Activated T-cell treated with anti-CD3 and anti-CD28 coated beads, Interleukin-2, amount 50 U/mL, for 72 hours (primary cell): ENCODE measurements at places on chromosomes 7 and 10.

DNA sequence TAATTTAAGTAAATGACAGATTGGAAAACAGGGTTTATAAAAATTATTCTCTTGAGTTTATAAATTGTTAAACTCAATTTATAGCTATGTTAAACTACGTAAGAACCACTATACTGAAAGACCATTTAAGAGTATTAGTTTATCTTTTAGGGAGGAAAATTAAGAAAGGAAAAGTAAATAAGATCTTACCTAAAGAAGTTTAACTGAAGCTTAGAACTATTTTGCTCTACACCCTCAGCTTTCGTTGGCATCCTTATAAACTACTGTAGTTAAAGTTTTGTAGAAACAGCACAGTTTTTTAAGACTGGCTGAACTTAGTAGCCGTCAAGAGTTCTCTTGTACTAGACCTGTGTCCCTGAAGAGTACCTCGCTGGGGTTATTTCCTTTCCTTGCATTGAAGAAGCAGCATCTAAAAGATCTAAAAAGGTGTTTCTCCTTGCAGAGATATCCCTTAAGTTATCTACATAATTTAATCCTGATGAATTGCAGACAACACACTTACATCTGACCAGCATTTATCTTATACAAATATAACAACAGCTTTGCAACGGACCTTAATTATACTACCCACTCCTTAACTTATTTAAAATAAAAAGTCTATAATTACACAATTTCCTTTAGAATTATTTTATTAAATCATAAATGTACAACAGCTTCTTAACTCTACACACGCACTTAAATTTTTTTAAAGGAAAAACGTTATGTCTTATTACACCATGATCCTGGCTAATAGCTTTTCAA, 9.1 kb downstream of the HNRNPA2B1 start:
- peak overlapping the region; percentile 100 for H3K27ac ChIP-seq
- no peaks in the 10 kb centered on the region for H3K27me3 ChIP-seq
- peaks cover 99% of the 10 kb centered on the region for H3K4me1 ChIP-seq
- H3K4me3 ChIP-seq = no peak overlapping the region

- H3K27me3 ChIP-seq = no peaks in the 10 kb centered on the region
- H3K36me3 ChIP-seq = no peaks in the 10 kb centered on the region
- no peaks in the 10 kb centered on the region for H3K4me1 ChIP-seq
- H3K4me3 ChIP-seq = no peak overlapping the region
- H3K27ac ChIP-seq = no peak overlapping the region
Measured at GRCh38 chr7:130386876-130387275, 6.6 kb downstream of the CPA1 start.

DNA sequence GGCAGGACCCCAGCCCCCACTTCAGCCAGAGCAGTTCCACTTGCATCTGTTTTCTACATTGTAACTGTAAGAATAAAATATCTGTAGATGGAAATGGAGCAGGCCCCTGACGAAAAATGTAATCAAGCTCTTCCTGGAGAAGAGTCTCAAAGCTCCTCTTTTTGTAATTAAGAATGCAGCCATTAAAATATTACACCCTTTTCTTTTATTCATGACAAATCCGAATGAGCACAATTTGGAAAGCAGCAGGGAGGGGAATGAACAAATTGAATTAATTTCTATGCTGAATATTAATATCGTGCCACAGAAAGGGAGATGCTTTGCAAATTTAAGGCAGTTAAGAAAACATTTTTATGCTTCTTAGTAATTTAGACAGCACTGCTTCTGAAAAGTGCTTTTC, 24.8 kb upstream of the CAPZA2 start:
- no peaks in the 10 kb centered on the region for H3K4me1 ChIP-seq
- peaks cover 16% of the 10 kb centered on the region for H3K27me3 ChIP-seq

DNA sequence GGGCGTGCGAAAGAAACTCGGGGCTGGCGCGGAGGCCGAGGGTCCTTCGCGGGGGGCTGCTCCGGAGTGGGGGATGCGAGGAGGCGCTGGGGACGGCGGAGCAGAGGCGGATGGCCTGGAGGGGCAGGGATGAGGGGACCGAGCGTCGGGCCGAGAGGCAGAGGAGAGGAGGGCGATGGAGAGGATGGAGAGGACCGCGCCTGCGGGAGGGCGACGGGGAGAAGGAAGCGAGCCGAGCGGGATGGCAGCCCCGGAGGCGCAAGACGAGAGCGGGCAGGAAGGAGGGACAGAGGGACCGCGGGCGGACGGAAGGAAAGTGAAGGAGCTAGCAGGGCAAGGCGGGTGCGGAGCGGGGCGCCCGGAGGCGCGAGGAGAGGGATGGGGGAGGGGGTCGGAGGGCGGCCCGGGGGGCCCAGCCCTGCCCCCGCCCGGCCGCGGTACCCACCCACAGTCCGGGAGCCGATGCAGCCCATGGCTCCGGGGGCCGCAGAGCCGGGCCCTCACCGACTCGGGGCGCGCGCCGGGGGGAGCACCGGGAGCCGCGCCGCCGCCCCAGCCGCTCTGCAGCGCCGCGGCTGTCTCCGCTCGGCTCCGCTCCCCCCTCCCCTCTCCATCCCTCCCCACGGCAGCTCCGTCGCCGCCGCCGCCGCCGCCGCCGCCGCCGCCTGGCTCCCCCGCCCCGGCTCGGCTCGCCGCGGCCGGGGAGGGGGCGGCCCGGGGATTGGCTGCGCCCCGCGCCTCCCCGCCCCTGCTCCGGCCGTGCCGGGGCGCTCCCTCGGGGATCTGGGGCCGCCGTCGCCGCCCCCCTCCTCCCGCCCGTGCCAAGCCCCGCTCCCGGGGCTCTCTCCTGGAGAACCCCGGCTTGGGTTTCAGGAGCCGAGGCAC, at the start of gene FAM131B:
TSS of gene FAM131B (minus strand) at position 583 of the 885 bp plus-strand sequence. CDS start at position 473, 110 bp downstream.
- peak; percentile 58 for DNase-seq
- peak within 1 kb of the TSS; percentile 86 for H3K4me3 ChIP-seq
- H3K27me3 ChIP-seq = peaks cover 45% of the 10 kb centered on the region
- no peak within 1 kb of the TSS for H3K27ac ChIP-seq
- H3K4me1 ChIP-seq = peaks cover 13% of the 10 kb centered on the region
- H3K36me3 ChIP-seq = peaks cover 4% of the 10 kb centered on the region

DNA sequence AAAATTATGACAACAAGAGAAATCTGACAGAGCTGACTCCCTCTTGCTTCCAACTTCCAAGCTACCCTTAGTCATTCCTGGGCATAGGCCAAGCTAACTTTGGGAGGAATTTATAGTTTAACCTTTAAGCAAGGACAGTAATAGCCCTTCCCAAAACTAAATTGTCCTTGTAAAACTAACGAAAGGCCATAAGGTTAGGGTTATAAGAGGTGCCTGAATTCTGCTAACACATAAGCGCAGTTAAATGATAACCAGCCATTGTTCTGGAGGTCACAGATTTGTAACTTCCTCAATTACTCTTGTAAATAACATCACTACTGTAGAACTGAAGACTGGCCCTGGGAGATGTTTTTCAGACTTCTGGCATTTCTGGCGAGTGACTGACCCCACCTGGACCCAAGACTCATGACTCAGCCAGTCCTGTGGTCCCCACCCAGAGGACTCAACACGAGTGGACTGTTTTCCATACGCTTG, 481.2 kb downstream of the KCNMA1 start:
- H3K4me3 ChIP-seq = no peak overlapping the region
- no peak overlapping the region for H3K27ac ChIP-seq
- peaks cover 25% of the 10 kb centered on the region for H3K27me3 ChIP-seq
- DNase-seq = no peak

- no peak for DNase-seq
- no peaks in the 10 kb centered on the region for H3K36me3 ChIP-seq
- H3K27me3 ChIP-seq = no peaks in the 10 kb centered on the region
- H3K4me3 ChIP-seq = no peak overlapping the region
- H3K4me1 ChIP-seq = no peaks in the 10 kb centered on the region
- H3K27ac ChIP-seq = no peak overlapping the region
Measured at GRCh38 chr7:107387128-107387527, 82.7 kb upstream of the GPR22 start.

- no peak overlapping the region for H3K4me3 ChIP-seq
- H3K4me1 ChIP-seq = no peaks in the 10 kb centered on the region
- H3K36me3 ChIP-seq = no peaks in the 10 kb centered on the region
Measured at GRCh38 chr10:99941942-99942820, 67.6 kb downstream of the DNMBP start.

DNA sequence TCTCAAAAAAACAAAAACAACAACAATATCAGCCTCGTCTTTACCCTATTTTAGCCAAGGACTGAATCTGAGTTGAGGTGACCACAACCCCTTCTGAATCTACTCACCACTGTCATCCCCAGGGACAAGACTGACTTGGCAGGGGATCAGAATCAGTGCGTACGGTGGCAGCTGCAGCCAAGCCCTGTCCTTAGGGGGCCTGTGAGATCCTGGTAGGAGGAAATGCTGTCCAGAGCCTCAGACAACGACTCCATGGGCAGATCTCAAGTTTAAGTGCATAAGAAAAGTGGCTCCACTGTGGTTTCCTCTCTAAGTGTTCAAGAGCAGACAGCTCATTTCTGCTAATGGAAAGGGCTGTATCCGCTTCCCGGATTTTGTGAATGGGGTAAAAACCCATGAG, 22.4 kb upstream of the CYTH3 start:
- H3K4me3 ChIP-seq = no peak overlapping the region
- no peaks in the 10 kb centered on the region for H3K27me3 ChIP-seq
- H3K4me1 ChIP-seq = peaks cover 5% of the 10 kb centered on the region
- DNase-seq = no peak

DNA sequence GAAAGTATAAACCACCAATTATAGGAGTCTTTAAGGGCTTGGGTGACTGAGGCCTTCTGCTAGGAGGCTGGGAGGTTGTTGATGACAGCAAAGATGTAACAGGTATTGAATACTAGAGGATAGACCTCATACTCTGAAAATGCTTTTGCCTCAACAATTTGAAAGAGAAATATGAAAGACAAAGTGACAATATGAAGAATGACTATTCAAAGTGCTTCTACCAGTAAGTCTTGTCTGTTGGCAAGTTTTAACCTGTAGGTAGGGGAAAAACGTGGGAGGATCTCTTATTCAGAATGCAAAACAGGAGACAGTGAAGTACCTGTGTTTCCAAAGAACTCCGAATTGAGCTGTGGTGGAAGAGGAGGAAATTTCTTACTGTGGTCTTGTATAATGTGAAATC, 38.2 kb downstream of the GBF1 start:
- H3K36me3 ChIP-seq = no peaks in the 10 kb centered on the region
- DNase-seq = no peak
- peaks cover 85% of the 10 kb centered on the region for H3K4me1 ChIP-seq
- H3K27me3 ChIP-seq = no peaks in the 10 kb centered on the region
- peak overlapping the region; percentile 78 for H3K27ac ChIP-seq
- peak overlapping the region; percentile 62 for H3K4me3 ChIP-seq

DNA sequence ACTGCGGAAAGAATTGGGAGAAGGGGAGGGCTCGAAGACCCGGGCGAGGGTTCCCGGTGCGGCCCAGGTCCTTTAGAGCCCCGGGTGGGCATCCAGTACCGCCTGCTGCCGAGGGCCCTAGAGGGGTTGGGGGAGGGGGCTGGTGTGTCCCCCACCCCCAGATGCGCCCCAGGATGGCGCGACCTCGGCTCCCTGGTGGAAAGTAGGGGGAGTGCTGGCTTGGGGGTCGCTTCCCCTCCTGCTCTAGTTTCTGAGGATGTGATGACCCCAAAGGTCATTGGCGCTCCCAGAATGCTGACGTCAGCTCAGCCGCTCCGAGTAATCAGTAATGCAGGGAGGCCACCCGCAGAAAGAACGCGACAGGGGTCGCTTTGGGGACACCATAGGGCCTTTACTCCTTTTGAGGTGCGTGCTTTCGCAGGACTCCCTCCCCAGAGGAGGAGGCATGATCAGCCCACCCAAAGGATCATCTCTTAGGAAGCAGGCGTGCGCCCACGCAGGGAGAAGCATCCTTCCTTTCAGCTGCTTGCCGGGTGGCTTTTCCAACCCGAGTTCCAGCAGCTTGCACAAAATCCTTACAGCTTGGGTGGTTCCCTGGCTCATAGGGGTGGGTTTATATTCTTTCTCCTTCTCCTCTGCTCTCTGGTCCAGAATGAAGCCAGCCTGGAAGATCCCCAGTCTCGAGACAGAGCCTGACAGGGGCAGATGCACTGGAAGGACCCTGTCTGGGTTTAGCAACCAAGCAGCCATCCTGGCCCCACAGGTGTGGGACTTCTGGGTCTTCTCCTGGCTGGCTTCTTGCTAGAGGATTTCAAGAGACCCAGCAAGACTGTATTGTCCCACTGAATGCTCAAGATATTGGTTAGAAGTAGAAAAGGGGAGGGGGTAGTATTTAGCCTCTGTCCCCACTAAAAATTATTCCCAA, 1.3 kb upstream of the PRKAG2 start:
- H3K27me3 ChIP-seq = no peaks in the 10 kb centered on the region
- H3K4me1 ChIP-seq = peaks cover 18% of the 10 kb centered on the region
- H3K36me3 ChIP-seq = no peaks in the 10 kb centered on the region
- DNase-seq = no peak
- H3K27ac ChIP-seq = no peak overlapping the region
